SJSA1 (cell line): ENCODE measurements at places on chromosomes 4 and X. TPM values are rescaled to one million over a fixed set of nuclear protein-coding genes. Genes with fewer than 3 reads are reported as not detected.

DNA sequence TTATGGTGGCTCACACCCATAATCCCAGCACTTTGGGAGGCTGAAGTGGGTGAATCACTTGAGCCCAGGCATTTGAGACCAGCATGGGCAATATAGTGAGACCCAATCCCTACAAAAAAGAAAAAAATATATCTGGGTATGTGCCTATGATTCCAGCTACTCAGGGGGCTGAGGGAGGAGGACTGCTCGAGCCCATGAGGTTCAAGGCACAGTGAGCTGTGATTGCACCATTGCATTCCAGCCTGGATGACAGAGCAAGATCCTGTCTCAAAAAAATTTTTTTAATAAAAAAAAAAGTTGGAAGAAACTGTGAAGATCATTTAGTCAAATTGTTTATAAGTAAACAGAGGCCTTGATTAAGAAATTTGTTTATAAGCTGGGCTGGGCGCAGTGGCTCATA, 39.7 kb downstream of the KLHL8 start:
- DNase-seq = no peak

DNA sequence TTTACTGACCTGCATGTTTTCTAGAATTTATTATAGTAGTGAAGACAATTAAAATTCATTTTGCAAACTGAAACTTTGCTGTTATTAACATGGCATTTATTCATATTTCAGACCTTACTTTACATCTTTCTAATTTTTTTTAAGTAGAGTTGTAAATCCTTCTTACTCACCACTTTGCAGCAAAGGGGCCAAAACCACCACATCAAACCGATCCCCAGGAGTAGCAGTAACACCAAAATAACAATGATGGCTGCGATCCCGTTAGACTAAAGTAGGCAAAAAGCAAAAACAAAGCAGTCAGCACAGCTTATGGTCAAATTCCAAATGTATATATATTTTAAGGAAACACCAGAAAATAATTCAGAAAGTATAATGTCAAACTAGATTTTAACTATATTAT, 64.7 kb downstream of the ANTXR2 start:
- DNase-seq = no peak

GRCh38 chr4:118762730-118763477, 73.0 kb downstream of the SEC24D start:
- no peak for DNase-seq

DNA sequence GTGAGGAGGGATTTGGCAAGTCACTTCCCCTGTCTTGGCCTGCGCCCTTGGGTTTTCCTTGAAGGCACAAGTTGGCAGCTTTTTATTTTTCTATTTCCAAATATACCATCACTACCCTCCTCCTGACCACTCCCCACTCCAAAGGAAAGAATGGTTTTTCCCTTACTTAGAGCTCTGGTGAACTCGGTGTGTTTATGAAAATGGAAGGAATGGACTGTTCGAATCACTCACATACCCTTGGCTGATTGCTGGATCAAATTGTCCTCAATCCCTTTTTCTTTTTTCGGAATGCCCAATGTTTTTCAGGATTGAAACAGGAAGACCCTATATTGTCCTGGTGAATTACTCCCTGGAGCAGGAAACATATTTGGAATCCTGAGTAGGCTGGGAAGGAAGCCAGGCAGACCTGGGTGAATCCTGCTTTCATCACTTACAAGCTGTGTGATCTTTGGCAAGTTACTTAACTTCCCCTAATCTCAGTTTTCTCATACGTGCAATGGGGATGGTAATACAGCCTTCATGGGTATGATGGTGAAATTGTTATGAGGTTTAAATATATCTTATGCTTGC, 70.7 kb downstream of the RTL5 start:
- DNase-seq = no peak

GRCh38 chr4:122997463-122998101, 75.2 kb upstream of the NUDT6 start:
- no peak for DNase-seq

- no peak for DNase-seq
Measured at GRCh38 chr4:83905952-83906351, 370.0 kb downstream of the GPAT3 start.

GRCh38 chrX:97109730-97110129, 226.0 kb downstream of the RPA4 start:
- DNase-seq = no peak

- no peak for DNase-seq
Measured at GRCh38 chr4:83772685-83773084, 236.8 kb downstream of the GPAT3 start.

- no peak for DNase-seq
Measured at GRCh38 chrX:10112510-10112909, 44.3 kb upstream of the CLCN4 start.

DNA sequence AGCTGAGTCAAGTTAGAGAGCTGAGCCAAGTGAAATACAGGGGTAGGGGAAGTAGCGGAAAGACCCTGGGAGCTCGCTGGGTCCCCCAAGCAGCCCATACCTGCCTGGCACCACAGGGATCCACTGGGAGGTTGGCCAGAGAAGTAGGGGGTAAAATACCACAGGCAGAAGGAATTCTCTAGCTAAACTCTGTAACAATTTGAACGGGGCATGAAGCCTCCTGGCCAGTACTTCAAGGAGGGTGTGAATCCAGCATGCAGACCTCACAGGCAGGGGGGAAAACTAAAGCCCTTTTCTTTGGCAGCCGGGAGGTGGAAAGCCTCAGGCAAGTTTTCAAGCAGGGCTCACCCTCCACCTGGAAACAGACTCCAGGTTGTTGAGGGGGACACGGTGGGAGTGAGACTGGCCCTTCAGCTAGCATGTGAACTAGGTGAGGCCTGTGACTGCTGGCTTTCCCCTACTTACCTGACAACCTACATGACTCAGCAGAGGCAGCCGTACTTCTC, 3.7 kb upstream of the UGT2A1 start:
- no peak for DNase-seq

DNA sequence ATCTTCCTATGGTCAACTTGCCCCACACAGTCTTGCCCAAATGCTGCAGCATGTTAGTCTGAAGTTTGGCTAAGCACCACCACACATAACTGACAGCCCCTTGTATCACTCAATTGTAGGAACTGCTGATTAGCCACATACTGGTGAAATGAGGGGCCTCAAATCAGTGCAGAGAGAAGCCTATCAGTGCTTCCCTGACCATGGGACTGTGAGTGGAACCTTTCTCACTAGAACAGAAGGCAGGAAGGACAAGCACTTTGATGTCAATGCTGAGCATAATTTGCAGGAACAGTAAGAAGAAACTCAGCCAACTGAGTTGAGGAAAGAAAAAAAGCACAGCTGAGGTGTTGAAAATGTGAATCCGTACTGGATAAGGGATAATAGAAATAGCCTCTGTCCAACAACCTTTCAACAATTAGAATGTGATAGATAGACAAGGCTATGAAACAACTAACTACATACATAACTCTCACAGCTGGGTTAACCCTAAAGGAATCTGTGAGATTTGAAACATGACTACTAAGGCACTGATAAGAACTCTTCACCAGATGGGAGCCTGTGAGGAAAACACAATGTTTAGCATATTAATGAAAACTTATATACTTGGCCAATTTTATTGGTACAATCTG, 136.6 kb upstream of the SH3RF1 start:
- no peak for DNase-seq

DNA sequence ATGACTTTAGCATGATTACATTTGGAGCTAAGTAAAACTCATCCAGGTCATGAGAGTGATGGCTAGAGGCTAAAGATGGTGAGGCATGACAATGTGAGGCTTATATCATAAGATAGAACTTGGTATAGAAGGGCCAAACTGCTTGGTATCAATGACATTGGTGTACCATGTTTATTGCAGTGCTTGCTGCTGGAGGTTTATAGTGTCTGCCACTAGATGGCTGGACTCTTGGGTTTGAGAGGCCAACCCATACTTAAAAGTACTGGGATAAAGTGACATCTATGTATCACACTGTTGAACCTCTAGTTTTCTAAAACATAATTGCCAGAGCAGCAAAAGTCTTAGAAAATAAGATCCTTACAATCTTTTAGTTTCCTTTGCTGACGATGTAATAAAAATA, 83.0 kb upstream of the TACR3 start:
- no peak for DNase-seq

DNA sequence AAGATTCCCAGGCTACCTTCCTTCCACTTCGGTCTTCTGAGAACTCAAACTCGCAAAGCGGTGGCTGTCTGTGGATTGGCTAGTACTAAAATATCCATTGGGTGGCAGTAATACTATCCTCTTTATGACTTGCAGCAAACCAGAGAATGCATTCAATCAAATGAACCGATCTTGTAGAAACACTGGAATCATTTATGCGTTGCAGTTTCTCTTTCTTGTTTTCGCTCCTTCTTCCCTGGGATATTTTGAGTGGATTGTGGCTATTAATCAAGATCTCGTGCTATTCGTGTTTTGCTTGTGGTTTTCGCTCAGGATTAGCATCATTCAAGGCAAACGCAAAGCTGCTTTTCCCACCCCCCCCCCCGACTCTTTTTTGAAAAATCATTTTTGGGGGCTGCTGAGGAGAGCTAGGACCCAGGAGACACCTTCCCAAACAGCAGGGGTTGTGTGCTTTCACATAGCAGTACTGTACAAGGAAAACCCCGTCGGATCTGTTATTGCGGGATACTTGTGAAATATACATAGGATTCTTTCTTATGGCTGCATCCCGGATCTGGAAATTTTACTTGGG, at the start of gene IL1RAPL1:
TSS of gene IL1RAPL1 (plus strand) at position 466 of the 571 bp plus-strand sequence.
- no peak for DNase-seq

DNA sequence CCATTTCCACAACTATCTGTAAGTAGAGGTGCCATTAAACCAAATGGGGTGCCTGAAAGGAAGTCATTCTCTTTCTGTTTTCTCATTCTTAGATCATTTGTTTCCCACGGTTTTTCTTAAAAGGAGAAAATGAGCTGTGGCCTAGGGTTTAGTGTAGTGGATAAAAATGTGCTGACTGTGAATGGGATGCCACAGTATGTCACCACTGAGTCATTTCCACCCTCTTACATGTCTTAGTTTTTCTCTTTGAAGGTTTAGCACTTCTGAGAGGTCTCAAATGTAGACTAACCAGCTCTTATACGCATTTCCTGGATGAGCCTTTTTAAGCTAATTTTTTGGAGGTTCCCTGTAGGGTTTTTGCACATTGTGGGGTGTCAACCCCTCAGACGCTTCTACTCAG, 244.5 kb upstream of the SPANXN1 start:
- no peak for DNase-seq

DNA sequence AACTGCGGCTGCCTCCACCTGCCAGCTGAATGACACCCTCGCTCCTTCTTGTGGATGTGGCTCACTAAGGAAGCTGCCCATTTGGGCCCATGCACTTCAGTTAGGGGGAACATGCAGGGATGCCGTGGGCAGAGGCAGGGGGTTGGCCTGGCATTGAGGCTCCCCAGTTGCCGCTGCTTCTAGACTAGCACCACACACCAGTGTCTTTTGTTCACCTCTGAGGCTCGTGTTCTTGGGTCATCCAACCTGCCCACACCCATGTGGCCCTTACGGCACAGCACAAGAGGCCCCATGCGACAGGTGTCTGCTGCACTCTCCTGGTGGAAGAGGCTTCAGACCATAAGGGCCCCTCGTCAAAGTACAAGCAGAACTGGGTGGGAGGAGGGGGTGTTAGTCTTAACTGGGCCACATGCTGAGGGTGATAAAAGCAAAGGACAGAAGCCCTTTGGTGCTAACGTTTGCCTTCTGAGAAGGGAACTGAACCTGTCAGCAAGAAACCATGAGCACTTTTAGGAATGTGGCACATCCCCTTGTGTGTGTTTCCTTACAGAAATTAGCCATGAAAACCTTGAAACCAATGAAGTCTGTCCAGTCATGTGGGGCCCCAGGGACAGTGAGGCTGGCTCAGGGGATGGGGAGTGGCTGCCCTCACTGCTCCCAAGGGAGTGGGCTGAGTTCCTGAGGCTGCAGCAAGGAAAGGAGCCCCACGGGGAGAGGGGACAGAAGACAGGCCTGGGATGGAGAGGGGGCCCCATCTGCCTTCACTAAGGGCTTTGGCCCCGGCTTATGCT, 39.2 kb downstream of the MAP7D3 start:
- no peak for DNase-seq

- no peak for DNase-seq
Measured at GRCh38 chrX:103883533-103883932, 51.5 kb upstream of the RAB9B start.

GRCh38 chr4:170729236-170729635, 639.5 kb upstream of the AADAT start:
- DNase-seq = no peak

GRCh38 chr4:186416451-186417060, 138.8 kb downstream of the MTNR1A start:
- DNase-seq = no peak

The SPANXN3 gene
- total RNA-seq = not detected in 2 replicates

The CLDN22 gene
- total RNA-seq = not detected in 2 replicates

The ZMAT1 gene
- 0.08 TPM in 1 of 2 replicates, not detected in the other for total RNA-seq

The ARMCX2 gene
- total RNA-seq = 3.4 and 6.9 TPM in 2 replicates

The CNGA1 gene
- total RNA-seq = 0.91 TPM in 1 of 2 replicates, not detected in the other

The PAGE4 gene
- not detected in 2 replicates for total RNA-seq

The TEX13B gene
- total RNA-seq = not detected in 2 replicates

The GPR34 gene
- total RNA-seq = not detected in 2 replicates
